Neural progenitor cell (in vitro differentiated cells): ENCODE measurements at places on chromosomes 6 and 20.

DNA sequence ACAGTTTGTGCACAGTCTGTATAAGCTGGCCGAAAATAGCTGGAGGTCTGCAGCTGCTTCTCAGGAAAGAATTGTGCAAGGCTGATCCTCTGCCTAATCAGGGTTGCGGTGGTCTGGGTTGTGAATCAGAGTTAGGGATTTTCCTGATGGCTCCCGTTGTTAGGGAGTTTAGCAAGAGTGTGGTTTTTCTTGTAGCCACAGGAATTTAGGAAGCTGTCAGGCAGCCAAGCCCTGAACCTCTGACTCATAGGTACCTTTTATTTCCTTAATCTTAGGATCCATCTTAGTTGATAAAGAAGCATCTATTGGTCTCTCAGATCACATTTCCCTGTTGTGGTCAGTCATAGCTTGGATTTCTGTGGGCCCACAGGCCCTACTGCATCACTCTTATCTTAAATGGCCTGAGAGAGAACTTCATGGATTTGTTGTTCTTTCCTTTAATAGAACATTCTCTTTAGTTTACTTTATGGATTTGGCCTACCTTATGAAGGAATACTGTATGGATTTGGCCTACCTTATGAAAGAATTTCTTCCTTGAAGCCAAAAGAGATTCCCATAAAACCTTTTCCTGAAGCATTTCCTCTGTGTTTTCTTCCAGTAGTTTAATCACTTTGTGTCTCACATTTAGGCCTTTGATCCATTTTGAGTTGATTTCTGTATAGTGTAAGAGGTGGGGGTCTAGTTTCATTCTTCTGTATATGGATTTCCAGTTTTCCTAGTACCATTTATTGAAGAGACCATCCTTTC is 10.3 kb downstream of the KIF25 start:
- no peak for DNase-seq

GRCh38 chr6:142195862-142196541 is 48.9 kb downstream of the VTA1 start:
- no peak for DNase-seq

DNA sequence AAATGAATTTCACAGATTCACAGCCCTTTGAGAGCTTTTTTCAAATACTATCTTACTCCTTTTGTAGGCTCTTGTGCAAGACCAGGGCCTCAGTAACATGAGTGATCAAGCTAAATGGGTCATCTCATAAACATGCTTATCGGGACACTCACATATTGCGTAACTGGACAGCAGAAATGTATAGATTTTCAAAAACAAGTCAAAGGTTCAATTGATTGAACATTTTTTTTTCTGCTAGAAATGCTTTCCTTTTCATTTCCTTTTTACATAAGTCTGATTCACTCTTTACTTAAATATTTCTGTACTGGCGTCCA is 8.7 kb upstream of the SALL4 start:
- DNase-seq, result no peak

GRCh38 chr6:151014404-151015100 is 149.1 kb downstream of the MTHFD1L start:
- peak; percentile 73 for DNase-seq

- no peak for DNase-seq
Measured at GRCh38 chr6:64034910-64035655, 399.5 kb downstream of the PHF3 start.

- DNase-seq, result no peak
Measured at GRCh38 chr20:61658563-61658962, 406.5 kb downstream of the CDH4 start.

GRCh38 chr6:163958646-163959045 is 544.1 kb downstream of the QKI start:
- no peak for DNase-seq

- no peak for DNase-seq
Measured at GRCh38 chr6:3650076-3650958, 101.2 kb downstream of the PXDC1 start.

GRCh38 chr20:16308754-16309153 is 264.5 kb downstream of the KIF16B start:
- no peak for DNase-seq

GRCh38 chr6:129845696-129846095 is 15.4 kb downstream of the TMEM244 start:
- DNase-seq, result no peak
